Left cardiac atrium (tissue), 4 donors: ENCODE measurements at places on chromosomes 12 and 14.

DNA sequence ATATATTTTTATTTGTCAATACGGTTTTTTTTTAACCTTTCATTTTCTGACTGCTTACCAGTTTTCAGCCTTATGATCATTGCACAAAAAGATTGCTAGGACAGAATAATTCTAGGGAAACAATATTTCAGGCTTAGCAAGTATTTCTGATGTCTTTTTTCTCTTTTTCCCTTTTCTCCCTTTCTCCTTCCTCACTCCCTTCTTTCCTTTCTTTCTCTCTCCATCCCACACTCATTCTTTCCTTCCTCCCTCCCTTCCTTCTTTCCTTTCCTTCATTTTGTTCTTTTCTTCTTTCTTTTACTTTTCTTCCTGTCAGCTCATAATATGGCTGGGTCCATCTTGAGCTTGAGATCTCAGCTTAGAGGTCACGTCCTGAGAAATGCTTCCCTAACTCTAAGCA, 601.4 kb upstream of the NOVA1 start:
- DNase-seq, result no peak

DNA sequence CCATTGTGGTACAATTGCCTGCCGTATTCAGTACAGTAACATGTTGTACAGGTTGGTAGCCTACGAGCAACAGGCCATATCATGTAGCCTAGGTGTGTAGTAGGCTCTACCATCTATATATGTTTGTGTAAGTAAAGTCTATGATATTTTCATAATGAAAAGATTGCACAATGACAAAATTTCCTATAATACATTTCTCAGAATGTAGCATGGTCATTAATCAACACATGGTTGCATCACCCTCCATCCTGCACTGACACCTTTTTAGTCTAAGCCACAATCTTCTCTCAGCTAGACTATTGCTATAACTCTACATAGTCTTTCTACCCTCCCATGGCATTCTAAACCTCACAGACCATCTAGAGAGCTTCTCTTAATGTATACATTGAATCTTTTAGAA, 158.5 kb upstream of the HMGA2 start:
- no peak for DNase-seq

DNA sequence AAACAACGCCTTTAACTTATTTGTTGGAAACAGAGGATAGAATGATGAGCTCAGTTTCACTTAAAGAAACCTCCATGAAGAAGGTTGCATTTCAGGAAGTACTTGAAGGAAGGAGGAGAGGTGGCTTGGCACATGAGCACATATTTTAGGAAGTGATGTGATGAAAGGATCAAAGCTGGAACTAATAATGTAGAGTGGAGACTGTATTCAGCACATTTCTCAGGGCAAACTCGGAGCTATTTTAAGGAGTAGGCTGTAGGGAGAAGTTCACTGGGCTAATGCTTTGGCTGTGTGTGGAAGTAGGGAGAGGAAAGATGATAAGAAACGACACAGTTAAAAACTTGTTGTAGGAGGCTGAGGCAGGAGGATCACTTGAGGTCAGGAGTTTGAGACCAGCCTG, 272.8 kb downstream of the AKAP6 start:
- no peak for DNase-seq

DNA sequence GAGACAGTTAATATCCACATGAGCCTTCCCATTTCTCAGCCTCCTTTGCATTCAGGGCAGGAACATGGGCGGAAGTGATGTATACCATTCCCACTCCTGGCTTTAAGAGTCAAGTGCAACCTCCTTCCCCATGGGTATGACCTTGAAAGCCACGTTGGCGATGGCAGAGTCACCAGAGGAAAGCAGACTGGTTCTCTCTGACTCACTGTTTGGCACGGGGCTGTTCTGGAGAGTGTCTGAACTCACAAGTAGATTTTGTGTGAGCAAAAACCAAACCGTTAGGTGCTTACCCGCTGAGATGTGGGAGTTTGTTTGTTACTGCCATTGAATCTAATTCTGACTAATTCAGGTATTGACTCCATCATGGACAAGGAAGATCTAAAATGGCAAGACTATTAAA, 36.7 kb upstream of the PZP start:
- no peak for DNase-seq

DNA sequence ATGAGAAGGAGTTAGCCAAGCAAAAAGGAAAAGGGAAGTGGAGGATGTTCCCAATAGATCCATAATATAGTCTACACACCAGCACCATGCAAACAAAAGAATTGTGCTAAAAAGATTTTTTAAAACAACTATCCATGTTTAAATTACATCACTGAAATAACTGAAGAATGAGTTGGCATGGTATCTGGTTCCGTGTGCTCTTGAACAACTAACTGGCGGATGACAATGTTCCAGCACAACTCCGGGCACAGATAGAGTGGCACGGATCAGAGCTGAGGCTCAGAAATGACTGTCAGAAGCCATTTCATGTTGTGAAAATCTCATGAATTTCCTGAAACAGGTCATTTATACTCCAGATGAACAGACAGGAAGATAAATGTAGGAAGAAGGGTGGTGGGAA, 153.1 kb downstream of the HMGA2 start:
- DNase-seq, result no peak

DNA sequence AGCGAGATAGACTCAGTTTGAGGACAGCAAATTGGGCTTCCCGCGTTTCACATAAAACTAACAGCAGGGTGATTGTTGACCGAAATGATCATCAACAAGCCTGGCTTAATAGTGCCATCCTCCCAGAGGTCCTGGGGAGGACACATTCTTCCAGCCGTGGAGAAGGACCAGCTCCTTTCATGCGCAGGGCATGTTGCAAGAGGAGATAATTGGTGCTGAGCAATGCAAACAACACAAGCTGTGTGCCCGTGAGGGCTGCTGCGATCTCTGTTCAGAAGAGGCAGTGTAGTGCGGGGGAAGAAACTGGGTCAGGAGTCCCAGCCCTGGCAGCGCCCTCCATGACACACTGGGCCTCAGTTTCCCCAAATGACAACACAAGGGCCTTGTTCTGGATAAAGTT, 54.3 kb downstream of the CCDC85C start:
- no peak for DNase-seq

- no peak for DNase-seq
These were observed 352.2 kb upstream of the KITLG start for GRCh38 chr12:88932457-88932856.
